ENCODE measurements at places on chromosomes 5 and 9.

DNA sequence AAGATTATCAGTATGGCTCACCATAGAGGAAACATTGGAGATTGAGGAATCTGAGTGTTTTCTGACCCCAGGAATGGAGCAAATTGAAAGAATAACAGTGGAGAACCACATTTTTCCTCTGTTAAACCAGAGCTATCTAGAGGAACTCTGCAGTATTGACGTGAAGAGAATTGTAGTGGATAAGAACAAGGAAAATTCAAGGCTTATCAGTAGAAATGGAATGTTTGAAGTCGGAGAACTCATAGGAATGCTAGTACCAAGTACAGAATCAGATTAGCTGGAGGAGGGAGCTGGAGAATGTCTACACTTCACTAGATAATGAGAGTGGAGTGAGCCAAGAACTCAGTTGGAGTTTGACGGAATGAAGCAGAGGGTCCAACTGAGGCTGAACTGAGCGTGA lies 50.3 kb downstream of the SNCAIP start:
- no peak for DNase-seq

- DNase-seq = no peak
Measured at GRCh38 chr9:70883056-70883455, 238.4 kb downstream of the TRPM3 start.

DNA sequence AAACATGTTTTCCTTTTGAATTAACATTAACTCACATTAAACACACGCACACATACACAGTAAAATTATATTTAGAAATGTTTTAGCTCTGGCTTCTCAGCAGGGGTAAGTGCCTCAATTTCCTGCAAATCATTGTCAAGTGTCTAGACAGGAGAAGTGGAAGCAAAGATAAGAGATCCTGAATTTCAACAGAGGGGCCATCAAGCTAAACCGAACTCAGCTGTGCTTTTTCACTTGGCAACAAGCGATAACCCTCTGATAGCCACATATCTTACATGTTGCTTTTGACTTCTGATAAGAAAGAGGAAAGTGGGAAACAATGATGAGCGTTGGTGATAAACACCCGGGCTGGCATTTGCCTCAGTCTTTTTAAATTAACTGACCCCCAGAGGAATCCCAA lies 79.7 kb upstream of the SPDL1 start:
- no peak for DNase-seq

DNA sequence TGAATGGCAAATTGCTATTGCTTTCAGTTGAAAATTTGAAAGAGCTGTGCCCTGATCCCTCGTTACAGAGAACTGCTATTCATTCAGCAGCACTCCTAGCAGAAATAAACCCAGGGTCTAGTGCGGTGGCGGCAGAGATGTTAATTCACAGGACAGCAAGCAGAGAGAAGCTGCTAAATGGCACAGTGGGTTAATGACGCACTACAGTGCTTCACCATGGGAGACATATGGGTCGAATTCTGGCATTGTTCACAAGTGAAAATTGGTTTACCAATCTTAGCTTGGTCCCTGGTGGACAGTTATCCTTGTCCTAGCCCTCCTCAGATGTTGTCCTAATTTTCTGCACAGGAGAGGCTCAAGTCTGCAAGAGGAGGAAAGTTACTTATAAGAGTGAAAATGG lies 807.4 kb downstream of the TLE1 start:
- no peak for DNase-seq

DNA sequence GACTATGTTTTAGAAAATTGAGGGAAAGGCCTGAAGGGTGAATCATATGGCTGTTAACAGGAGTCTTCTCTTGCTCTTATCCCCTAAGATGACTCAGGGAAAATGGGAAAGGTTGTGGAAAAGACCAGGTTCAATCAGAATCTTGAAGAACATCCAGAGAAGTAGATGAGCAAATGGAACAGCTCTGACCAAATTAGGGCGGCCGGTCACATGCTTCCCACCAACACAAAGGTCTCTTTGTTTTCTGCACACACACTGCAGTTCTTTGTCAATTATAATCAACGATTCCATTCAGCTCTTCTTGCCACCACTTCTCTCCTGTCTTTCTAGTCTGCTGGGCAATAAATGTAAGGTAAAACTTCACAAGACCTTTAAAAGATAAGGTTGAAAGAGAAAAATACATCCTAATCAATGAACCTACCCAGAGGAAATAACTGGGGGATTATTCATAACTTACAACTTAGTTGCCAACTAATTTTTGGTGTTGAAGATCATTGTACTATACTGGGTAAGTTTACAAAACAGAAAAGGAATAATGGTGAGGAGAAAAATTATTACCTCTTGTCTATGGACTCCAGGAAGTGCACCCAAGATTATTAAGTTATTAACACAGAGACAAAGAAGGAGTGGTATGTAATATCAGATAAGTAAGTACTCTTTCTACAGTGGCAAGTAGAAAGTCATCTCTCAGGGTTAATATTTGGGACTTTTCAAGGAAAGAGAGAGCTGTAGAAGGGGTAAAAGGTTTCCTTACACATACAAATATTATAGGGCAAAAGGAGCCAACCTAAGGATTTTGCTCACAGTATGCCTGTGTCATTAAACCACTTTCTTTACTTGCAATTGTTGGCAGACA lies 441.9 kb upstream of the PIK3R1 start:
- no peak for DNase-seq

DNA sequence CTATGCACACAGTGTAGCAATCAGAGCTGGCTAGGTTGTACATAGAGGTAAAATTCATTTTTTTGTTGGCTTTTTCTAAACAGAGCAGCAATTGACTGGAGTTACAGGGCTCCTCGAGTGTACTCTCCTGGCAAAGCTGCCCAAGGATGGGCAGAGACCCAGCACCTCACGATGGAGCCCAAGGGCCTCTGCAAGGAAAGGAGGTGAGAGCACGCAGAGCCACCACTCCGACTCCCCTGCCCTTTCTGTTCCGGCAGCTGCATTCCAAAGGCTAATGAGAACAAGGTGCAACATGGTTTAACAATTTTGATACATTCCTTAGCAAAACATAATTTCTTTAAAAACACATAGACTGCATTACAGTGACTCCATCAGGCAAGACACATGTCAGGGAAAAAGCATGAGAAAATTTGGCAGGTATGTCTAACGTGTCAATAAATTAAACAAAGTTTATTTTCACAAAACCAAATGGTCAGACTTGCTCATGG lies 47.5 kb downstream of the SAXO1 start:
- DNase-seq = no peak

DNA sequence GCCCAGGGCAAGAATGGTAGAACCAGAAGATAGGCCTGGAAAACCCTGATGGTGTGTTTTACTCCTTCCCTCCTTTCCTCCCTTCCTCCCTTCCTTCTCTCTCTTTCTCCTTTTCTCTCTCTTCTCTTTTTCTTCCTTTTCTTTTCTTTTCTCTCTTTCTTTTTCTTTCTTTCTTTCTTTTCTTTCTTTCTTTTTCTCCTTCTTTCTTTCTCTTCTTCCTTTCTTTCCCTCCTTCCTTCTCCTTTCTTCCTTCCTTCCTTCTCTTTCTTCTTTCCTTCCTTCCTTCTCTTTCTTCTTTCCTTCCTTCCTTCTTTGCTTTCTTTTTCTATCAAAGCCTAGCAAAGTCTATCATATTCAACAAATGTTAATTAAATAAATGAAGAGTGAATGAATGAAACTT lies 24.0 kb upstream of the UBE2QL1 start:
- DNase-seq = no peak

DNA sequence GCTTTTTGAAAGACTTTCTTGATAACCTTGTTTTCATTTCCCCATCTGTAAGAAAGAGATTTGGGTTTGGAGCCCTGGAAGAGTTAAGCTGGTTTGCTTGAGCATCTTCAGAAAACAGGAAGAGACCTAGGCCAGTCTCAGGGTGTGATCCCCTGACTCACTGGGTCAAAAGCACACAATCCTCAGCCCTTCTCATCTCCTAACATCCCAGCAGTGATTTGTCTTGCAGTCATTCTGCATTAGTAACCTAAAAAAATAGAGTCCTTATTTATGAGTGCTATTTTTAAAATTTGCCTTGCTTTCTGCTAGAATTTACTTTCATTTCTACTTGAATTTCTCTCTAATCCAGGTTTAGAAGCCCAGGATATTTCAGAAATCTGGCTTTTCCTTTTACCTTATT lies 16.4 kb upstream of the ARSB start:
- DNase-seq = peak; percentile 10

DNA sequence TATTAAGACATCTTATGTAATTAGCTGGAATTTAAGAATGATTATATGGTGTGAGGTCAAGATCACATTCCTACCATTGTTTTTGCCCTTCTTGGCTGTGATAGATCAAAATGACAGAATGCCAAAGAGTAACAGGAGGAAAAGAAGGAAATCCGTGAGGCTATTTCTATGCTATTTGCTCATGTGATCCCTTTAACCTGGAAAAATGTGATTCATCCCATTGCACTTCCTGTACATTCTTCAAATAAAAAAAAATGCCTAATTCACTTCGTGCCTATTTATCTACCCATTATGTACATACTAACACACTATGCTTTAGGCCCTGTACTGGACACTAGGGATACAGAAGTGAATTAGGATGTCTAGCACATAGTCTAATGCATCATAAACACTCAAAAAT lies 154.1 kb upstream of the PAPPA start:
- DNase-seq = no peak

DNA sequence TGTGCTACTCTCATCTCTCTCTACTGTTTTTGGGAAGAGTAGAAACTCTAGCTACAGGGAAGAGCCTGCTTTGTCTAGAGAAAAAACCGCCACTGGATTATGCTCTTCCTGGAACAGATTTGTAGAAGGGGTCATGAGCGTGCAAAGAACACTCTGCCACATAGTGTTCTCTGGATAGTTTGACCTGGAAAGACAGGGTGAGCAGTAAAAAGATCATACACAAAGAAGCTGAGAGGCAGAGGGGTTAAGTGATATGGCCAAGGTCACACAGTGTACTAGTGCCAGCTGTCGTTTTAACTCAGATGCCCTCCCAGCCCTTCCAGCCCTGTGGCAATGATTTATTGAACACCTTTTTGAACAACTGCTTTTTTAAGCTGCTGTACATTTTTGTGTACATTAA lies 182.2 kb downstream of the NNT start:
- DNase-seq = no peak

- DNase-seq = no peak
Measured at GRCh38 chr9:87886933-87887505, 4.3 kb downstream of the SPATA31E1 start.

DNA sequence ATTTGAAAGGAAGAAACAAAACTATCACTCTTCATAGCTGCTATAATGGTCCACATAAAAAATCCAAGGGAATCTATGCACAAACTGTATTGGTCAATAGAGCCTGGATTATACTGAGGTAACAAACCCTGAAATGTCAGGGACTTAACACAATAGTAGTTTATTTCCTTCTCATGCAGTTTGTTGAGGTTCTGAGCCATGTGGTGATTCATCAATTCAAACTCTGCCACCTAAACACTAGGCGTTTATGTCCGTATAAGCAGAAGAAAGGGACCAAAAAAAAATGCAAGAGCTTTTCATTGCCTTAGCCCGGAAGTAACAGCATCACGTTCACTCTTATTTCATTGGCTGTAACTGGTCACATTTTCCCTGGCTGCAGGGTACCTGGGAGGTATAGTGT lies 464.7 kb downstream of the ZSWIM6 start:
- DNase-seq = no peak

- peak; percentile 23 for DNase-seq
Measured at GRCh38 chr5:65290677-65291076, 191.0 kb downstream of the ADAMTS6 start.

GRCh38 chr5:150001660-150002486 lies 1.3 kb downstream of the HMGXB3 start:
- peak; percentile 91 for DNase-seq

DNA sequence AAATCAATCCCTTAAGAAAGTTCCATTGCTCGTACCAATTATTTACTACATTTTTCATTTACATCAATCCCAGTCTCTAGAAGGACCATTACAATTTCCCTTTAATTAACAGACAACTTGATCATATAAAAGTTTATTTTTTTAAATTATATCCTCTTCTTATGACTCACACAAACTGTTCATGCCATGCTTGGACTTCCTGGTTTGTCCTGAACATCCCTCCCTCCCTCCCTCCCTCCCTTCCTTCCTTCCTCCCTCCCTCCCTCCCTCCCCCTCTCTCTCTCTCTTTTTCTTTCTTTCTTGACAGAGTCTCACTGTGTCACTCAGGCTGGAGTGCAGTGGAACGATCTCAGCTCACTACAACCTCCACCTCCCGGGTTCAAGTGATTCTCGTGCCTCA lies 11.6 kb upstream of the CLTB start:
- peak; percentile 23 for DNase-seq

DNA sequence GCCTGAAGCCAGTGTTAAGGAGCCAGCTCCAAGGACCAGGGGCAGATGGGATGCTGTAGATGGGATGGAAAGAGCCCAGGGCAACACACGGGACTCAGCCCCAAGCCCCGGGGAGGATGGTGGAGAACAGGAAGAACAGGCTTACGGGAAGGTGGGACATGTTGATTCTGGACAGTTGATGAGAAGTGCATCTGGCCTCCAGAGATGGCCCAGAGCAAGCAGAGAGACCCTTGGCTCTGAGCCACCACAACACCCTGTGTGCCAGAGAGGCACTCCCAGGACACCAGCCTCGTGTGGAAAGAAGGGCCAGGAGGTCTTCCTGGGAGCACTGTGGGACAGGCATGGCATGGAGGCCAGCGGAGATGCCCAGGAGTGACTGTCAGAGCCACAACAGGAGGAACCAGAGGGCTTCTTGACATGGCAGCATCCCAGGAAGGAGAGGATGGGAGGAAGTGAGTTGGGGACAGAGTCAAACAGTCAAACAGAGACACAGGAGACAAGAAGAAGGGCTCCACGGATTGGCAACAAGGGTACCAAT lies 156.3 kb upstream of the MVB12B start:
- no peak for DNase-seq

DNA sequence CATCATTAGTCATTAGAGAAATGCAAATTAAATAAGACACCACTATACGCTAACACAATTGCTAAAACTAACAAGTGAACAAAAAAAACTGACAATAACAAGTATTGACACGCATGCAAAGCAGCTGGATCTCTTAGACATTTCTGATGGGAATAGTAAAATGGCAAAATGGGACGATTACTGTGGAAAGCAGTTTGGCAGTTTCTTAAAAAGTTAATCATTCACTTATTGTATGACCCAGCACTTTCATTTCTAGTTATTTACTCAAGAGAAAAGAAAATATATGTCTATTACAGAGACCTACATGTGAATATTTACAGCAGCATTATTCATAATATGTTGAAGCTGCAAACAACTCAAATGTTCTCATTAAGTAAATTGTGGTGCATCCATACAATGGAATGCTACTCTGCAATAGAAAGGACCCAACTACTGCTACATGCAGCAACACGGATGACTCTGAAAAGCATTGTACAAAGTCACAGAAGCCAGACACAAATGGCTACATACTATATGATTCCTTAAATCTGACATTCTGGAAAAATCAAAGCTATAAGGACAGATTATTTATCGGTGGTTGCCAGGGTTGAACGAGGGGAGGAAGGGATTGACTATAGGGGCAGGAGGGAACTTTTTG lies 96.8 kb upstream of the ITGA2 start:
- DNase-seq = no peak

GRCh38 chr5:157303667-157304327 lies 37.9 kb downstream of the CYFIP2 start:
- no peak for DNase-seq

All from suppressor macrophage (primary cell).